ENCODE measurements at places on chromosomes 11 and 22.

- DNase-seq: no peak
These were observed 226.3 kb downstream of the OPCML start for GRCh38 chr11:133306019-133306418.

GRCh38 chr11:131908316-131908715, 537.9 kb downstream of the NTM start:
- no peak for DNase-seq

DNA sequence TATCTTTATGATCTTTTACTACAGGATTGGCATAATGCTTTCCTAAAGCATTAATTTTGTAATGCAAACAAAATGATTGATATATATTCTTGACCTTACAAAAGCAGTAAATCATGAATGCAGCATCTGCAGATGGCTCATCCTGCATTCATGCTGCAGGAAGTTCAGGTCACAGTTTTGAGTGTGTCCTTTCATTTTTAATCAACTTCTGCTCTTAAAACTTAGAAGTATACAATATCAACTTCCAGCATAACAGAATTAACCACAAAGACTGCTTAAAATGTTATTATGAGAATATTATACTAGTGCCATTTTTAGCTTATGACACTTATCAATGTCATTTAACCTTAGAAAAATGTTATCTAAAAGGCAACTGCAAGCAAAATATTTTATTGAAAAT, 54.0 kb downstream of the SLC36A4 start:
- DNase-seq: no peak

DNA sequence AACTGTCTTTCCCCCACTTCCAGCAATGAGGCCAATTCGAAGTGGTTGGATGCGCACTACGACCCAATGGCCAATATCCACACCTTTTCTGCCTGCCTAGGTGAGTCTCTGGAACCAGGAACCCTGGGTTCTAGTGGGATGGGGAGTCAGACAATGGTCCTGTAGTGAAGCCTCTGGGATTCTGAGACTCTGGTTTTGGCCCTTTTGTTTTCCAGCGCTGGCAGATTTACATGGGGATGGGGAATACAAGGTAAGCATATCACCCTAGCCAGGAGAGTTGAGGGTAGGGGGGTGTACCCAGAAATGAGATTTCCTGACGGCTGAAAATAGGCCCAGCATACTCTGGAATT, 530 bp downstream of the BBS1 start:
- DNase-seq: no peak

DNA sequence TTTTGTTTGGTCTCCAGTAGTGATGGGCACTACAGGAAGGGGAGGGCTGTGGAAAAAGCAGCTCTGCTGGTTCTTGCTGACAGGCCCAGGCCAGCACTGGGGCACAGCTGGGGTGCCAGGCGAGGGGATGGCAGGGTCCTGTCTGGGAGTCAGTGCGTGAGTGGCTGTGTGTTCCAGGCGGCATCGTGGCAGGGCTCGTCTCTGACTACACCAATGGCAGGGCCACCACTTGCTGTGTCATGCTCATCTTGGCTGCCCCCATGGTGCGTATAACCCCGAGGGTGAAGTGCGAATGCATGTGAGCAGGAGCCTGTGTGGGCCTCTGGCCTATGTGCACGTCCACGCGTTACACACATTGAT, 20.9 kb downstream of the SLC37A2 start:
- no peak for DNase-seq

DNA sequence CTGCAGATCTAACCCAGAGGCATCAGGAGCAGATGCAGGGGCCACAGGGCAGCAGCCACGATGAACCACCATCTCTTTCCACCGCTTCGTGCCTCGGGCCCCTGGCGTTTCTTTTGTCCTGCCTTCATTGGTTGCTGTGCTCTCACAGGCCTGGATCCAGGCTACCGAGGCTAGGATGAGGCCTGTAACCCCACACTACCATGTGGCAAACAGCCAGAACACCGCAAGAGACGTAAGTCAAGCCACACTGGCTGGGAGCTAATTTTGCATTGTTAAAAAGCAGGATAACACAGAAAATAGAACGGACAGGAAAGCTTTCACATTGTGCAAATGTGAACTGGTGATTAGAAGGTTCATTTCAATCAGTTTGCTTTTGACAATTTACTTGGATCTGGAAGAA, 15.7 kb upstream of the ARFGAP3 start:
- DNase-seq: no peak

DNA sequence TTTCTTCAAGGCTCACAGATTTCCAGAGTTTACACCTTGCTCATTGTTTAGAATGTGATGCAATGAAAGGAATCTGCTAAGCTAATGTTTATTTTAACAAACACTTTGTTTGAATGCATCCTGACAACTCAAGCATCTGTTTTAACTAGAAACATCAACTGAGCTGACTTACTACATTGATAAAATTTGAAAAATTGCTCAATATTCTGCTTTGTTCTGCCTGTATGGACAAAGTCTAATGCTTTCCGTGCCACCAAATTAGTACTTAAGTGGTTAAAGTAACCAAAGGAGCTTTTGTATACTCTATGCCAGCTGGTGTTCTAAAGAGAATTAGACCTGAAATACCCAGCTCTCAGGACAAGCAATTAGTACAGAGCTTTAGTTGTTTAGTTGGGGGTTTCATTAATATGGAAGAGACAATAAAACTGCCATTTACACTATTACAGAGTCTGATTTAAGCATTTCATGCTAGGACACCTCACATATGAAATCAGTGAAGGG, 105.2 kb downstream of the MAML2 start:
- DNase-seq: no peak

DNA sequence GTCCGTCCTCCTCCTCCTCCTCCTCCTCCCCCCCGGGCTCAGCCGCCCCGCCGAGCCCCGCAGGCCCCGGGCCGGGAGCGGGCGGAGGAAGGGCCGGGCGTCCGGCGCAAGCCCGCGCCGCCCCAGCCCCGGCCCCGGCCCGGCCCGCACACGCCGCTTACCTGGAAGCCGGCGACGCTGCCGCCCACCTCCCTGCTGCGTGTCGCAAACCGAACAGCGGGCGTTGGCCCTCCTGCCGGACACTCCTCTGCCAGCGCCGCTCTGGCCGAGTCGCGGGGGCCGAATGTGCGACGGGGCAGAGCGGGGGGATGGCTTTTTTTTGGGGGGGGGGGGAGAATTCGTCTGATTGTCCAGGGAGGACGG, 1.1 kb downstream of the IGF2 start:
- no peak for DNase-seq

GRCh38 chr11:47355283-47356128, 3.0 kb upstream of the MYBPC3 start:
- DNase-seq: peak; percentile 70

- no peak for DNase-seq
These were observed 143.6 kb downstream of the NTM start for GRCh38 chr11:131514062-131514461.

DNA sequence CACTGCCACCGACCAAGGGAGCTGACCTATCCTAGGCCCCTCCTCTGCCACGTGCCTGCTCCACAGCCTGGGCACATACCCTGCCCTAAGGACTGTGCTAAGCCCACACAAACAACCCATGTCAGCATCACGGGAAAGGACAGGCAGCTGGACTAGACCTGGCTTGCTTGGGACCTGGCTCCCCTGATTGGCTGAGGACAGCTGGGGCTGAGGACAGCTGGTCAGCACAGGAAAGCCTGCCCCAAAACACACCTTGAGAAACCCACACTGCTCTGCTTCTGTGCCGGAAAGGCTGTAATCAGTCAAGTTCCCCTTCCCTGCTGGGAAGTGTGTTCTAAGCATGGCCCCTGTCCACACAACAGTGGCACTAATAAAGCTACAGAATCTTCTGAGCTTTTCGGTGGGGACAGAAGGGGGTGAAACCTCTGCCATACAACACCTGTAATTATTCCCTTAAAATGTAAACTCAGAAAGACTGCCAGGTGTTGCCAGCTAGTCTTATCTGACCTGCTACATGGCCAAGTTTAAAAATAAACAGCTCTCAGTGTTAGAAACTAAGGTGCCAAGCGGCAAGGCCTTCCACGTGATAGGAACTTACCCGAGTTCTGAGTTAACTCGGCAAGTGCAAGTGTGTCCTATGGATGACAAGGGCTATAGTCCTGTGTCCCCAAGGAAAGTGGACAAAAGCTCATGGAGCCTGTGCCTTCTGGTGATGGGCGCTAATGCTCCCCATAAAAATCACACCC, 35.7 kb upstream of the ARFGAP3 start:
- no peak for DNase-seq

- no peak for DNase-seq
These were observed 3.2 kb upstream of the PLA2G3 start for GRCh38 chr22:31143537-31143936.

- DNase-seq: no peak
These were observed 3.9 kb upstream of the MUC5B start for GRCh38 chr11:1218788-1219445.

- no peak for DNase-seq
These were observed 46.6 kb upstream of the TMEM45B start for GRCh38 chr11:129769059-129769458.

DNA sequence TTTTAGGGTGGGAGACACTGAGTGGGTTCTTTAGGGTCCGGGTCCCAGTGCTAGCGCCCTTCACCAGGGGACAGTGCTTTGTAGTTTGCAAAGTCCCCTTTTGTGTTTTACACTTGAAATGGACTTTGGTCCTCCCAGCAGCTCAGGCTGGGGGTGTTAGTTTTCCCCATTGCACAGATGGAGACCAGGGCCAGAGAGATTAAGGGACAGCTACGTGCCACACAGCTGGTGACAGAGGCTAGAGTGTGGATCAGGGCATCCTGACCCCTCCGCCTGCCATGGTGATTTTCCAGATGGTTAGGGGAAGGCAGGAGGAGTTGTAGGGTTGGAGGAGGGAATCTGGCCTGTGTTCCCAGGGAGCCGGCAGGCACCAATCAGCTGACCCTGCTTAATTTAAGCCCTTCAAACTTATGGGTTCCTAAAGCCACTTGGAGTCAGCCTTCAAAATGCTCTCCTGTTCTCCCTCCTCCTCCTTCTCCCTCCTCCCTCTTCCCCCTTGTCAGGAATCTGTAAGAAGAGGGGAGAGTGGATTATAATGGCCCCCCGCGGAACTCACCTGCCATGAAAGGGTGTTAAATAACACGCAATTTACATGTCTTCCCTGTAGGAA, 22.5 kb upstream of the MPPED1 start:
- no peak for DNase-seq

DNA sequence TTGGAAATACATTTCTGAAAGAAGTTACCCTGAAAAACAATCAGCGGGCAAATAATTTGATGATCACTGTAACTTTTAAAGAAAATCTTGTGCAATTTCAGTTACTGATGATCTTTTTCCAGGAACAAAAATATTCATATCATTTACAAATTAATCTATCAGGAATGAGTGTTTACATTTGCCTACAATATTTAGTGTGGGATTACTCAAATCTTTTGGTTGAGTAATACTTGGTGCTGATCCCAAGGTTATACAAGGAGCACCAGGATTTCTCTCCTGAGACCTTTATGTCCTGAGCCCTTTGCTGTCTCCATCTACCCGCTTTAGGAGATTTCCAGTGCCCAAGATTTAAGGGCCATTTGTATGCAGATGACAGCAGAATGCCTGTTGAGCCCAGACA, 116.1 kb downstream of the ATXN10 start:
- no peak for DNase-seq

DNA sequence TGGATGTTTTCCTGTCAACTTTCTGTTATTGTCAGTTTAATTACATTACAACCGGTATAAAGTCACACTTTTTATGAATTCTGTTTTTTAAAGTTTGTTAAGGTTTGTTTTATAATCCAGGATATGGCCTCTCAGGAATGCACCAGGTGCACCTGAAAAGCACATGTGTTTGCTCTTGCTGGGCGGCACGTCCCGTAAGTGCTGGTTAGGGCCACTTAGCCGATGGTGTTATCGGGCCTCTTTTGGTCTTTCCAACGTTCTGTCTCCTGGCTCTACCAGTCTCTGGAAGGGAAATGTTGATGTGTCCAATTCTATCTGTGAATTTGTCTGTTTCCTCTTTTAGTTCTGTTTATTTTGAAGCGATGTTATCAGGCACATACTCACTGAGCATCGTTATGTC, 695.7 kb downstream of the BRD1 start:
- DNase-seq: no peak

GRCh38 chr11:69841859-69842698, 22.9 kb upstream of the FGF3 start:
- no peak for DNase-seq

- no peak for DNase-seq
These were observed 120.5 kb upstream of the FGF3 start for GRCh38 chr11:69939551-69940245.

DNA sequence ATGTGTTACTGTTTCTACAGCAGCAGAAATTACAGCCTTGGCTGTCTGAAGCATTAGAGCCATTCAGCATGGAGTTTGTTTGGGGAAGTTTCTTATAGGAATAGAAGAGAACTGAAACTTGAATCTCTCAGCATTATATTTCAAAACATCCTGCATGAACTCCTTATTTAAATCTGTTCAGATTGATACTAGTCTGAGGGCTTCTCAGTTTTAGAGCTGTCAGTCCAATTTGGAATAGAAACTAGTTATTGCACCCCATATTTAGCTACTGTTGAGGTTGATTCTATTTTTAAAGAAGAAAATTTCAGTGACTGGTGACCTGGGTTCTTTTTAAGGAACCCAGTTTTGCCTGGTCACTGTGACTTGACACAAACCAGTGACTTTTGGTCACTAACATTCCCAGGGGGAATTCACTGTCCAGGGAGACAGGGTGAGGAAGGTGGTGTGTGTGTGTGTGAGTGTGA, 126.0 kb upstream of the TTC12 start:
- no peak for DNase-seq

- DNase-seq: no peak
These were observed 54.9 kb downstream of the CD82 start for GRCh38 chr11:44620328-44620725.

DNA sequence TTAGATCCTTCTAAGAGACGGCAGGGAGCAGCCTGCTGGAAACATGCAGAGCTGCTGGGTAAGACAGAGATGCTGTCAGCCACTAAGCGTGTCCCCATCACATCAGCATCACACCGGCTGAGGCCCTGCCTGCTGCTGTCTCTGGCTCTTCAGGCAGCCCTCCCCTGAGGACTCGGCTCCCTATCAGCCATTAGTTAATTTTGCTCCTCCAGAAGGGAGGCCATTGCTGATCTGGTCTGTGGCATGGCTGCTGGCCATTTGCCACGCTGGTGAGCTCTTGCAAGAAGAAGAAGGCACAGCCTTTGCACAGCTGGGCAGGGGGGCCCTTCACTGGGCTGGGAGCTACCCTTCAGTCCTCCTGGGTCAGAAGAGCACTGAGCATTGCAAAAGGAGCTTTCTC, 131.2 kb upstream of the PARVA start:
- no peak for DNase-seq

DNA sequence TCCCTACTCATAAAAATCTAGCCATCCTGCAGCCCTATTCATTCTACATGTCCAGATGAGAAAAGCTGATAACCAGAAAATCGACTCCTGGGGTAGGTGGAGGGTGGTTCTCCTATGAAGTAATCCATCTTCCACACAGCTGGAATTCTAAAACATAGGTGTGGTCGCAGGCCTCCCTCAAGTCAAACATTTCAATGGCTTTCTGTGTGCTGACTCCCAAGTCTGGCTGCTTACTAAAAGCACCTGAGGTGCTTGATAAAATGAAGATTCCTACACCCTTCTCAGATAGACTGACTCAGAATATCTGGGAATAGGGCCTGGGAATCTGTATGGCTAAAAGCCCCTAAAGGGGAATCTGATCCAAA, 26.1 kb downstream of the IRAG1 start:
- no peak for DNase-seq
